ENCODE measurements at places on chromosomes 1 and 21.

DNA sequence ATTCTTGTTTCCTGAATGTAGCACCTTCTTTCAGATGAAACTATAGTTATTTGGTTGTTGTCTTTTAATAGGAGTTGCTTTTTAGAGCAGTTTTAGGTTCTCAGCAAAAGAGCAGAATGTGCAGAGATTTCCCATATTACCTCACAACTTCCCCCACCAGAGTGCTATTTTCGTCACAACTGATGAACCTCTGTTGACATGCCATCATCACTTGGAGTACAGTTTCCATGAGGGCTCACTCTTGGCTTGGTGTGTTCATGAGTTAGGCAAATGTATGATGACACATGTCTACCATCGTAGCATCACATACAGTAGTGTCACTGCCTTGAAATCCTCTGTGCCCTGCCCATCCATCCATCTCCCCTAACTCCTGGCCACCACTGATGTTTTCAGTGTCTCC, 3.7 kb downstream of the IBA57 start:
- DNase-seq, result no peak

GRCh38 chr1:240074422-240074821, 17.3 kb upstream of the FMN2 start:
- no peak for DNase-seq

DNA sequence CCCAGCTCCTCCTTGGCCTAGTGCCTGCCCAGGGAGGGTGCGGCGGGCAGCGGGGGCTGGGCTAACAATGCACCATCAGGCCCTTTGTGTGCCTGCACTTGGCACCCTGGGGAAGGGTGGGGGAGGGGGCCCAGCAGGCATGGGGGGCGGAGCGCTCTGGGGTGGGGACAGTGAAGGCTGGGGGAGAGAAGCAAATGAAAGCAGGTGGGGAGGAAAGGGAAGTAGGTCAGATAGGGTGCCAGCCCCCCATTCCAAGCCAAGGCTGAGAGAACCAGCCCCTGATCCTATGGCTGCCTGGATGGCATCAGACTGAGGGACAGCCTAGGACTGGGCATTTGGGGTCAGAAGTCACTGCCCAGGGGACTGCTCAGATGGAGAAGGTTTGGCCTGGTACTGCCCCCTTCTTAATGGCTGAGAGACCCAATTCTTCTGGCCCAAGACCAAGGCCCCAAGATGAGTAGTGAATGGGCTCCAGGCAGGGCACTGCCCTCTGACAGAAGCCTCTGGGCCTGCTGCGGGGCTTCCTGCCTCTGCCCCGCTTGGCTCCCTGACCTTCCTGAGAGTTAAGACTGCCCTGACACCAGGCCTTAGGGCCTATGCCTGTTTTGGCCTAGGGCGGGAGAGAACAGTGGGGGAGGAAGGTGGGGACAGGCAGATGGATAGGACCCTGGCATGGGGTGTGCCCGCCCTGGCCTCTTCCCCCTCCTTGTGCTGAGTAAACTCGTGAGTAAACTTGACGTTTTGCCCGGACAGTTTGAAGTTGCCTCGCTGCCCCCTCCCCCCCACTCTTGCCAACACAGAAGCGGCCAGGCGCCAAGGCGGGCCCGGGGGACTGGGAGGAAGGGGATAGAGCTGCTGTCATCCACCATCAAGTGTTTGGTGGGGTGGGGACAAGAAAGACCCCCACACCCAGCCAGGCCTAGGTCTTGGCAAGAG, 2.7 kb downstream of the ZBTB7B start:
- DNase-seq, result no peak

DNA sequence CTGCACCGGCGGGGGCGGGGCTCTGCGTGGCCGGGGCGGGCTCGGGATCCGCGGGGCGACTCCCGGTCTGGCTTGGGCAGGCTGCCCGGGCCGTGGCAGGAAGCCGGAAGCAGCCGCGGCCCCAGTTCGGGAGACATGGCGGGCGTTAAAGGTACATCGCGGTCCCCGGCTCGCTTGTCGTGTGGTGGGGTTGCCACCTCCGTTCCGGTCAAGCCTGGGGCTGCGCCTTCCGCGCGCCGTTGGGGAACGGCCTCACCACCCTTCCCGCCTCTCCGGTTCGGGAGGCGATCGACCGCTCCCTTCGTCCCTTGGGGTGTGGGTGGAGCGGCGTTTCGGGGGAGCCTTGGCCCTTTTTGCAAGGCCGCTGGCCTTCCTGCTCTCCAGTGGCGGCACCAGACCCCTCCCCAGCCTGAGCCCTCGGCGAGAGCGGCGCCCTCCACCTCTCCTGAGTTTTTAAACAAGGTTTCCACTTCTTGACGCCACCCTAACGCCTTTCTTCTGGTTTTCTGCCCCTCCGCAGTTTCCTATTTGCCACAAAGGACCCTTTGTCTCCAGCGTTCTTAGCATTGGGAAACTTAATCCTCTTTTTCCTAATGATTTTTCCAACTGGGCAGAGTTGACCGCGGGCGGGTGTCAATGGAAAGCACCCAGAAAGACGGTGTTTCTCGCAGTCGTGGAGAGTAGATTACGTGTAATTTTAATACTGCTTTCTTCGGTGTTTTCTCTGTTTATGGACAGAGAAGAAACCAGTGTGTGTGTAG, at the start of the genes LEPR and LEPROT:
Gene LEPR (plus strand): TSS at position 79 of the 761 bp plus-strand sequence. CDS start 144,898 bp downstream, outside the sequence.
Gene LEPROT (plus strand): TSS at position 79 of the 761 bp plus-strand sequence. CDS start 57 bp downstream, at position 136.
- DNase-seq, result no peak

DNA sequence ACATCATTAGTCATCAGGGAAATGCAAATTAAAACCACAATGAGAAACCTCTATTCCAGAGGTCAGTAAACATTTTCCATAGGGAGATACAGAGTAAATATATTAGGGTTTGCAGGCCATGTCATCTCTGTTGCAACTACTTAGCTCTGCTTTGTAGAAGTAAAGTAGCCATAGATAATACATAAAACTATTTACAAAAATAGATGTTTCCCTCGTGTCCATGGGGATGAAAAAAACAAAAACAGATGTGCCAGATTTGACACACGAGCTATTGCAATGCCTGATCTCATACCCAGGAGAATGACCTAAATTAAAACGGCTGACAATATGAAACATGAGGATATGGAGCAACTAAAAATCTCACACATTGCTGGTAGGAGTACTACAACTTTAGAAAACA, 17.3 kb downstream of the LTN1 start:
- DNase-seq, result no peak

- DNase-seq, result peak; percentile 70
Measured at GRCh38 chr21:37435120-37435519, 68.5 kb downstream of the DYRK1A start.

DNA sequence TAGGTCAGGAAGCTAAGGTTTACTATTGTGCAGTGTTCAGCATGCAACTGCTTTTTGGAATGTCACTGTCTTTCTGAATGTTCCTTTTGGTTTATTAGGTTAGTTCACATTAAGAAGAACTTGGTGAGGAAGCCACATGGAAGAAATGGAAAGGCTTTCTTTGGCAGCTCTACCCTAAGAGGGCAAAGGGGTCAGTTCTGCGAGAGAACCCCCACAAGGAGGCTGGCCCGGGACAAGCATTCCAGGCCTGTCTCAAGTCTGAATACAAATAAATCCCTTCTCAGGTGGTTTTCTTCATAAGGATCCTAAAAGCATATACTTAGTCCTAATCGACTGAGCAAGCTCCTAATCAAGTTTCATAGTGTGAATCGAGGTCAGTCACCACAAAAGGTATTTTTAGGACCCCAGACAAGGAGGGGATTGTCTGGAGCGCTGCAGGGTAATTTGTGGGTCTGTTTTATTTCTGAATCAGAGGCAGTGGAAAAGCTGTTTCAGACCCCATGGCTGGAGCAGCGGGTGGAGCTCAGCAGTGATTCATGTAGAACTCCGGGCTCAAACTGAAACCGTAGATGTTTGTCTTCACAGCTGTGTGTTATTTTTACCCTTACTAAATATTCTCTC, 63.3 kb downstream of the ERG start:
- no peak for DNase-seq

DNA sequence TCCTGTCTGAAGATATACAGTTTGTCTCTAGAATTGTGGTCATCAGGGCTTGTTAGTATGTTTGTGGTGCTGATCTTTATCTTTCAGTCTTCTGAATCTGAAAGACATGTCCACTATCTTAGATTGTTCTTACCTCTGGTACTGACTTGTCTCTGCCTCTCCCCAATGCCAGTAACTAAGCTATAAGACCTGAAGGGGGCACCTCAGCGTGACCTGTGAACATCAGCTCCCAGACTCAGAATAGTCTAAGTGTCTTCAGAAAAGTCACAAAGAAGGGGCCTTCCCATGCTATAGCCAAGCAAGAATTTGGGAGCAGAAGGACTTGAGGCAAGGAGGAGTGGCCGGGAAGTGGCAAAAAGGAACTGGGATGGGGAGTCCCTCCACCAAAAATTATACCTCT, 178.1 kb downstream of the NTNG1 start:
- no peak for DNase-seq

GRCh38 chr1:112711041-112711440, 4.1 kb downstream of the PPM1J start:
- no peak for DNase-seq

DNA sequence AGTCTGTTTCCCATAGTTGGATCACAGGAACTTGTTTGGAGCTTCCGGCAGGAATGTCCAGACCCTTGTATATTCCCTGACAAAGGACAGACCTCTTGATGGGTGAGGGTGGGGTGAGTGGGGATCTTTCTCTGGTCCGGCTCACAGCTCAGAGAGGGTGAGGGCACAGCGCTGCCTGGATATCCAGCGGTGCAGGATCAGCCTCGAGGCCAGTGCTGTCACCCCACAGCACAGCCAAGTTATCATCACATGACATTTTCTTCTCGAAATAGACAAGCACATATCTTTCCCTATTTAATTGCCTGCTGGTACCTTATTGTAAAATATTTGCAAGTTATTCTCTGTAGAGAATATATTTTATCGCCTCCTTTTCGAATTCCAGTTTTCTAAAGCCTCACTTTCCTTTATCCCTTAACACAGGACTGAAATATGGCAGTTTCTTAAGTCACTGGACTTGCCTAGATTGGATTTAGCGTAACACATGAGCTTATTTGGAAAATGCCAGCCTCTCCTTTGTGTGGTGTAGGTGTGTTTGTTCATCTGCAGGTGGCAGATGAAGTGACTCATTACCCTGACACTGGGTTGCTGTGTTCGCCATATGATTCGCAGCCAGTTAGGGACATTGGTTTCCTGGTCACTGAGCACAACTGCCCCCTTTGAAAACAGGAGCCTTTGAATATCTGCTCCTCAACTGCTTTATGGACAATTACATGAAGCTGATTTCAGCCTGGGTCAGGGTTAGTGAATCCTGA, 21.4 kb downstream of the CLIC6 start:
- DNase-seq, result peak; percentile 24

GRCh38 chr1:152191260-152191659, 32.2 kb upstream of the RPTN start:
- peak; percentile 76 for DNase-seq

- no peak for DNase-seq
Measured at GRCh38 chr1:91075233-91076135, 53.6 kb upstream of the ZNF644 start.

GRCh38 chr1:65193129-65193695, 45.2 kb downstream of the AK4 start:
- DNase-seq, result no peak

GRCh38 chr1:117662667-117663066, 56.8 kb downstream of the TENT5C start:
- no peak for DNase-seq

- peak; percentile 44 for DNase-seq
Measured at GRCh38 chr1:157369808-157370521, 182.3 kb downstream of the FCRL5 start.

DNA sequence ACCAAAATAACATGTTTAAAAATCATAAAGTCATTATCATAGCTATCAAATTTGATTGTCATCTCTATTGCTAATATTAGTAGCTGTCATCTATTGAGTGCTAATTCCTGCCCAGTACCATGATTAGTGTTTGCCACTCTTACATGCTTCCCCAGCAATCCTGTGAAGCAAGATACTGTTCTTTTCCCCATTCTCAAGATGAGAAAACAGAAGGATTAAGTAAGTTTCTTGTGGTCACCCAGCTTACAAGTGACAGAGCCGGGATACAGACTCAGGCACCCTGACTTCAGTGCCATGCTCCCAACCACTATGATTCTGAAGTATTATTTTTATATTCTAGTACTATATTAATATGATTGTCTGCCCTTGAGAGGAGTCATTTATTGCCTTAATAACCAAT, 36.5 kb downstream of the LRRC8C start:
- no peak for DNase-seq

- no peak for DNase-seq
Measured at GRCh38 chr1:208187499-208188041, 56.6 kb downstream of the PLXNA2 start.
